ENCODE measurements at places on chromosomes 16 and 17. TPM values are rescaled to one million over a fixed set of nuclear protein-coding genes. Genes with fewer than 3 reads are reported as not detected.

Gene ZG16B
- total RNA-seq = 0.44 TPM

- no peak overlapping the region for H3K27ac ChIP-seq
- peaks cover 21% of the 10 kb centered on the region for H3K27me3 ChIP-seq
- no peak overlapping the region for H3K4me3 ChIP-seq
- H3K4me1 ChIP-seq = no peaks in the 10 kb centered on the region
- DNase-seq = no peak
These were observed 22.3 kb upstream of the G6PC1 start for GRCh38 chr17:42878123-42878880.

Gene DPEP1
- not detected for total RNA-seq

Gene MT1A
- total RNA-seq = not detected

GRCh38 chr16:15450624-15451023 is 16.2 kb downstream of the BMERB1 start:
- H3K27me3 ChIP-seq = no peaks in the 10 kb centered on the region
- H3K4me3 ChIP-seq = no peak overlapping the region
- H3K36me3 ChIP-seq = no peaks in the 10 kb centered on the region

Gene VMO1
- 1.5 TPM for total RNA-seq

GRCh38 chr17:58421711-58422110 is 4.4 kb upstream of the RNF43 start:
- no peak overlapping the region for H3K4me3 ChIP-seq
- H3K36me3 ChIP-seq = no peaks in the 10 kb centered on the region
- H3K27ac ChIP-seq = no peak overlapping the region
- DNase-seq = no peak
- H3K4me1 ChIP-seq = peaks cover 12% of the 10 kb centered on the region

GRCh38 chr17:42937712-42938596 is 26.3 kb downstream of the AARSD1 start:
- no peak overlapping the region for H3K27ac ChIP-seq
- no peak for DNase-seq
- no peaks in the 10 kb centered on the region for H3K4me1 ChIP-seq
- H3K4me3 ChIP-seq = no peak overlapping the region
- no peaks in the 10 kb centered on the region for H3K36me3 ChIP-seq
- peaks cover 7% of the 10 kb centered on the region for H3K27me3 ChIP-seq

- no peak for DNase-seq
- H3K4me1 ChIP-seq = no peaks in the 10 kb centered on the region
- H3K4me3 ChIP-seq = no peak overlapping the region
- H3K36me3 ChIP-seq = no peaks in the 10 kb centered on the region
These were observed 67.7 kb upstream of the BCO1 start for GRCh38 chr16:81170824-81171223.

Gene ADCY9
- 6.3 TPM for total RNA-seq

- no peak overlapping the region for H3K27ac ChIP-seq
- no peak for DNase-seq
- H3K27me3 ChIP-seq = no peaks in the 10 kb centered on the region
These were observed 3.5 kb upstream of the NLRC3 start for GRCh38 chr16:3580686-3581085.

Gene GH2
- total RNA-seq = not detected

- DNase-seq = no peak
- H3K27me3 ChIP-seq = no peaks in the 10 kb centered on the region
- no peak overlapping the region for H3K4me3 ChIP-seq
- H3K36me3 ChIP-seq = no peaks in the 10 kb centered on the region
- no peak overlapping the region for H3K27ac ChIP-seq
These were observed 110.4 kb downstream of the MAP2K6 start for GRCh38 chr17:69524854-69525253.

DNA sequence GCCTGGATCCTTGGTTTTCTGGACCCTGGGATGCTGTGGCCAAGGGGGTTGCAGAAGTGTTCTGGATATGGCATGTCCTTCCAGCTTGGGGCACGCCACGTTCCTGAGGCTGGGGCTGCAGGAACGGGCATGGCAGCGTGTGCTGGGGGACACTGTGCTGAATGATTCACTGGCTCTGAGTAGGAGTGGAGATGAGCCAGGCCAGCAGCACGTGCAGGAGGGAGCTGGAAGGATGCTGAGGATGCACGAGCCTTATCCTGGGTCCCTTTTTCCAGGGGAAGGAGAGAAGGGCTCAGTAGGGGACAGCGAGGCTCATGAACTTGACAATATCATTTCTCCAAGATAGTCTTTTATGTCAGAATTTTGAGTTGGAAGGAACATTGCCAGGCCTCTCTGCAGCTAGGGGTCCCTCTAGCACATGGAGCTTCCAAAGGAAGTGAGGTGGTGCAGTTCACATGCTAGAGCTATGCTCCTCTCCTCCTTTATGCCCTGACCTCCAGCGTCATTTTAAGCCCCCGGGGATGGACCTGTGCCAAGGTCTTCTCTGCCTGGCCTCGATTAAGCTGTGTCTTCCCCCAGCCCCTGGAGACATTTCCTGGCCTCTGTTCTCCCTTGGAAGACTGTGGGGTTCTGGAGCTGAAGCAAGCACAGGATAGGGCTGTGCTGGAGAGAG is 125.9 kb downstream of the OR1D5 start:
- H3K4me3 ChIP-seq = no peak overlapping the region
- no peak overlapping the region for H3K27ac ChIP-seq
- no peaks in the 10 kb centered on the region for H3K4me1 ChIP-seq
- H3K27me3 ChIP-seq = no peaks in the 10 kb centered on the region

Gene OR1A1
- total RNA-seq = not detected

GRCh38 chr16:48225456-48225855 is 18.6 kb upstream of the LONP2 start:
- H3K27ac ChIP-seq = no peak overlapping the region
- no peaks in the 10 kb centered on the region for H3K36me3 ChIP-seq
- DNase-seq = no peak
- H3K4me1 ChIP-seq = no peaks in the 10 kb centered on the region
- no peak overlapping the region for H3K4me3 ChIP-seq

DNA sequence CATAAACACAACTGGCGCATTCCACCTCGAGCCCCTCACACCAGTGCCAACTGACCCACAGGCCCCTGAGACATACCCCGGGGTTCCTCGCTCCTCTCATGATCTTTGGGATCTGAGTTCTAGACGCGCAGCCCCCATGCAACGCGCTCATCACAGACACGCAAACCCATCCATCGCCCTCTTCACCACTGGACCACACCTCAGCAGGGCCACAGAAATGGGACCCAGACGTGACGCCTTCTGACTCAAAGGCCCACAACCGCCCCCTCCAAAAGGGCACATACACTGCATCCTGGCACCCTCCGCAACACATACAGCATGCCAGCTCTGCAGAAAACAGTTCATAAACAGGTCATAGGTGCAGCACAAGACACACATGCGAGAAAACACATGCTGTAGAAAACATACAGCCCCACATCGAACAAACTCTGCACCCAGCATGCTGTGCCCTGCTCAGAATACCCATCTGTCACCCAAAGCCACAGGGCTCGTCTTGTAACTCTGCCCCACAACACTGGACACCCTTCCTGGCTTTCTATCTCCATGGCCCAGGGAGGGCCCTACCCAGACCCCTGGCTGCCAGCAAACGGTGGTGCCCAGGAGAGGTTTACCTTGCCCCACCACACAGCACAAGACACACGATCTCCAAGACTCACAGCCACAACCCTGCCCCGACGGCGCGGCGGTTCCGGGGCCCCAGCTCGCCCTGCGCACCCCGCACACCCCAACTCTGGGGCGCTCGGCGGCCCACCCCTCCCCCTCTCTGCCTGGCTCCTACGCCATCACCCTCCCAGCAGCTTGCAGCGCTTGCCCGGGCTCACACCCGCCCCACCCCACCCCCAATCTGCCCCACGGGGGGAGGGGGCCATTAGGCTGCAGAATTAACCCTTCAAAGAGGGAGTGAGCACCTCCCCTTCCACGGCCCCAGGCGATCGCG is 887 bp downstream of the ZBTB4 start:
- no peaks in the 10 kb centered on the region for H3K27me3 ChIP-seq
- H3K27ac ChIP-seq = peak overlapping the region; percentile 98
- H3K4me3 ChIP-seq = peak overlapping the region; percentile 100
- peaks cover 45% of the 10 kb centered on the region for H3K4me1 ChIP-seq
- DNase-seq = no peak

DNA sequence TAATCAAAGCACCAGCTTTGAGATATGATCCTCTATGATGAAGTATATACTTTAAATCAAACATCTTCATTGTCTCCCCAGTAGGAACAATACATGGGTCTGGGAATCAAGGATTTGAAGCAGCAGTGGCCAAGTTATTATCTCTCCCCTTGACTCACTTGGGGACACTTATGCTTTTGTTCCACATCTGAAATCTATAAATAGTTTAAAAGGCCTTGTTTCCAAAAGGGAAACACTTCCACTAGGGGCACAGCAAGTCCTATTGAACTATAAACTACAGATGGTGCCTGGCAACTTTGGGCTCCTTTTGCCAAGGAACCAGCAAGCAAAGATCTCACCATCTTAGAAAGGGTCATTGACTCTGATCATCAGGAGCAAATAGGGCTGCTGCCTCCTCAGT is 16.0 kb upstream of the CEP112 start:
- no peak overlapping the region for H3K4me3 ChIP-seq
- no peaks in the 10 kb centered on the region for H3K4me1 ChIP-seq
- no peaks in the 10 kb centered on the region for H3K36me3 ChIP-seq
- H3K27ac ChIP-seq = no peak overlapping the region
- no peaks in the 10 kb centered on the region for H3K27me3 ChIP-seq

- DNase-seq = no peak
- peaks cover 80% of the 10 kb centered on the region for H3K4me1 ChIP-seq
- H3K36me3 ChIP-seq = peaks cover 26% of the 10 kb centered on the region
- peak overlapping the region; percentile 80 for H3K27ac ChIP-seq
- H3K4me3 ChIP-seq = peak overlapping the region; percentile 34
- H3K27me3 ChIP-seq = no peaks in the 10 kb centered on the region
These were observed 9.4 kb downstream of the THRA start for GRCh38 chr17:40072040-40072734.

Gene CES5A
- total RNA-seq = not detected

Gene SYT17
- total RNA-seq = 6.0 TPM

Gene CLEC19A
- not detected for total RNA-seq

DNA sequence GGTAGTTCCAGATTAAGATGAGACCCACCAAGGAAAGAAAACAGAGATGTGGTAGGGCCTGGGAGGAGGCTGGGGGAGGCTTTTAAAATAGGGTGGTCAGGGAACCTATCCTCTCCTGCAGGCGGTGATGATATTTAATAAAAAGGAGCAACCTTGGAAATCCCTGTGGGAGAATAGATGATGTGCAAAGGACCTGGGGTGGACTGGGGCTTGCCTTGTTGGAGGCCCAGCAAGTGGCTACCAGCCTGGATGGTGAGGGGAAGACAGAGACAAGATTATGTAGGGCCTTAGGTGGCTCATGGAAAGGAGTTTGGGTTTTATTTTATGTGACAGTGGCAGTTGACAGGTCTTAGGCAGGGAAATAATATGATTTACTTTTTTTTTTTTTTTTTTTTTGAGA is 1.8 kb downstream of the POLR3E start:
- H3K27ac ChIP-seq = peak overlapping the region; percentile 98
- DNase-seq = no peak
- H3K27me3 ChIP-seq = no peaks in the 10 kb centered on the region
- H3K4me3 ChIP-seq = no peak overlapping the region
- H3K4me1 ChIP-seq = peaks cover 57% of the 10 kb centered on the region
- peaks cover 6% of the 10 kb centered on the region for H3K36me3 ChIP-seq

DNA sequence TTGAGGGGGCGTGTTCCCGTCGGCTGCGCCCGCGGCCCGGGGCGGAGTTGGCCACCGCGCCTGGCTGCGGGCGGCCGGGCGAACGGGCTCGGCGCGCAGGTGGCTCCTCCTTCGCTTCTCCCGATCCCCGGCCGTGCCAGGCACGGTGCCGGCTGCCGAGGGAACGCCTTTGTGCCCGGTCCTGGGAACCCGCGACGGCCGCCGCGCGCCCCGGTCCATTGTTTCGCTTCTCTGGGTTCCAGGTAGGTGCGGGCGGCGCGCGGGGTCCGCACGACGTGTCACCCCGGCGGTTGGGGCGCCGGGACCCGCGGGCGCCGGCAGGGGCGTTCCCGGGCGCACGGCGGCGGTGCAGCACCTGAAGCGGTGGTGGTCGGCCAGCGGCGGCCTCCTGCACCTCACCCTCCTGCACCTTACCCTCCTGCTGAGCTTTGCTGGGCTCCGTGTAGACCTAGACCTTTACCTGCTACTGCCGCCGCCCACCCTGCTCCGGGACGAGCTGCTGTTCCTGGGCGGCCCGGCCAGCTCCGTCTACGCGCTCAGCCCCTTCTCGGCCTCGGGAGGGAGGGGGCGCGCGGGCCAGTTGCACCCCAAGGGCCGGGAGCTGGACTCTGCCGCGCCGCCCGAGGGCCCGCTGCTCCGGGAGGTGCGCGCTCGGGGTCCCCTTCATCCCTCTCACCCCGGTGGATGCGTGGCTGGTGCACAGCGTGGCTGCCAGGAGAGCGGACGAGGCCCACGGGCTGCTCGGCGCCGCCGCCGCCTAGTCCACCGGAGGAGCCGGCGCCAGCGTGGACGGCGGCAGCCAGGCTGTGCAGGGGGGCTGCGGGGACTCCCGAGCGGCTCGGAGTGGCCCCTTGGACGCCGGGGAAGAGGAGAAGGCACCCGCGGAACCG is 99.9 kb downstream of the EFCAB13 start:
- no peaks in the 10 kb centered on the region for H3K4me1 ChIP-seq
- H3K4me3 ChIP-seq = peak overlapping the region; percentile 46
- no peak overlapping the region for H3K27ac ChIP-seq
- no peaks in the 10 kb centered on the region for H3K36me3 ChIP-seq
- DNase-seq = no peak

DNA sequence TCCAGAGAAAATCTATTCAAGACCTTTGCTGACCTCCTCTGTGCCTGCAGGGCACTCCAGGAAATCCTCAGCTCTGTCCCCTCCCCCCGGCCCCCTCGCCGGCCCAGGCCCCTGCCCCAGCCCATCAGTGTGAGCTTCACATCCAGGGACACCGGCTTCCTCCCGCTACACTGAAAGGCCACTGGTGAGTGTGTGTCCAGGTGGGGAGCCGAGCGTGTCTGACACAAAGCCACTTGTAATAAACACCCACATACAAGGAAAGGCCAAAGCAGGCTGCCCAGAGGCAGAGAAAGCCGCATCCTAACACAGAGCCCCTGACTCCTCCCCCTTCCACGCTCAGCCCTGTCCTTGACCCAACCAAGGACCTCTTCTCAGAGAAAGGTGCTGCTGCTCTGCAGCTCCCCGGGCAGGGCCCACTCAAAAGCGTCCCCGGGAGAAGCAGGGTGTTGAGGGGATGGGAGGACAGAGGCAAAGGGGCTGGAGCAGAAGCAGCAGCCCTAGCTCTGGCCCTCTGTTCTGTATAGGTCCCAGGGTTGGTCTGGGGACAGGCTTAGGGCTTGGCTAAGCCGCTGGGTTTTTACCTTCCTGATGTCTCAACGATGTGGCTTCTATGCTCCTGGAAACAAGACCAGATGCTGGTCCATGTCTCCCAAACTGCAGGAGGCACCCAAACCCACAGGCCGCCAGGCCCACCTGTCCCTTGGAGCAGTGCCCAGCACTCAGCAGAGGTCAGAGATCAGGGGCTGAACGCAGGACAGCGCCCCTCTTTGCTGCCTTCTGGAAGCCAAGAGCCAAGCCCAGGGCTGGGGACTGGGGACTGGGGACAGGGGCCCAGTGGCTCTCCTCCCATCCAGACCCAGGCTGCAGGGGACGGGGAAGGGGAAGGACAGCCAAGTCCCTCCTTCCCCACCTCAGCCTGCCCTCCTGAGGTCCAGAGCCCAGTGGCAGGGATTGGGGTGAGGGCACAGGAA is 15.3 kb downstream of the MNT start:
- no peak overlapping the region for H3K4me3 ChIP-seq
- DNase-seq = no peak
- H3K4me1 ChIP-seq = peaks cover 19% of the 10 kb centered on the region
- peaks cover 24% of the 10 kb centered on the region for H3K36me3 ChIP-seq
- peak overlapping the region; percentile 78 for H3K27ac ChIP-seq

Gene GCGR
- not detected for total RNA-seq

GRCh38 chr17:68973098-68973846 is 18.1 kb upstream of the ABCA8 start:
- H3K4me1 ChIP-seq = no peaks in the 10 kb centered on the region
- no peaks in the 10 kb centered on the region for H3K36me3 ChIP-seq
- no peaks in the 10 kb centered on the region for H3K27me3 ChIP-seq
- no peak overlapping the region for H3K27ac ChIP-seq
- H3K4me3 ChIP-seq = no peak overlapping the region

Data from esophagus squamous epithelium (tissue), 5 donors.